Activated CD4-positive, alpha-beta T cell treated with anti-CD3 and anti-CD28 coated beads, Interleukin-2, amount 10 ng/mL, durations not matched to agents 24 days and 14 days (primary cell): ENCODE measurements at places on chromosomes 3 and 15.

GRCh38 chr15:33395846-33396245, 85.1 kb downstream of the RYR3 start:
- H3K4me3 ChIP-seq = no peak overlapping the region
- no peaks in the 10 kb centered on the region for H3K4me1 ChIP-seq
- no peak overlapping the region for H3K27ac ChIP-seq
- DNase-seq = no peak

DNA sequence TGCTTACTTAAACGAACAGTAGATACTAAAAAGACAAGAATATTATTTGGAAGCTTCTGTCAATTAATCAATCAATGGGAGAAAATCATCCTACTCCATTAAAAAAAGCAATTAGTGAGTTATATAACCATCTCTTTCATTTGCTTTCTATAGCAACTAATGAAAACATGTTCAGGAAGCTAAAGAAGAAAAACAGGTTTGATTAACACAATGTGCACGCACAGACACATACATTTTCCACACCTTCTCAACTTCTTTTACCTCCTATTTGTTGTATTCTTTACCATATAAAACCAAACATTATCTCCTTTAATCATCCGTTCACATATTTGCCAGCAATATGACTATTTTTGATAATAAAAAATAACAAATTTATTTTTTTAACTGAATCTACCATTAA, 111.3 kb downstream of the GBE1 start:
- no peak overlapping the region for H3K27ac ChIP-seq
- DNase-seq = no peak
- no peaks in the 10 kb centered on the region for H3K4me1 ChIP-seq
- H3K4me3 ChIP-seq = no peak overlapping the region
- H3K27me3 ChIP-seq = no peaks in the 10 kb centered on the region

DNA sequence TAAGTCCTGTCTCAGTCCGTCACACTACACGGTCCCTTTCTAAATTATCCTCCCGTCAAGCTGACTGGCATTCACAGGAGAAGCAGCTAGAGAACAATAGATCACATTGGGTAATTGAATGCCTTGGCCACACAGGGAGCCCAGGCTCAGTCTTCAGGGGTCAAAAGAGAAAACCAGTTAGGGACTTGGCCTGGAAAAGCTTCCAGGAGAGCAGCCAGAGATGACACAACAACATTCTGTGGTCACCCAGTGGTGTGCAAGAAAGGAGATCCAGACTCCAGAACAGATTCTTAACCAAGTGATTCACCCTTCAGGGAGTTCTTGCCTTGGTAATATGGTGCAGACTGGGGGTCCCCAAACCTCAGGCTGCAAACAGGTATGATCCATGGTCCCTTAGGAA, 15.9 kb downstream of the ARHGAP31 start:
- H3K27me3 ChIP-seq = peaks cover 10% of the 10 kb centered on the region
- H3K27ac ChIP-seq = no peak overlapping the region
- H3K4me3 ChIP-seq = no peak overlapping the region
- peaks cover 10% of the 10 kb centered on the region for H3K36me3 ChIP-seq
- DNase-seq = no peak

DNA sequence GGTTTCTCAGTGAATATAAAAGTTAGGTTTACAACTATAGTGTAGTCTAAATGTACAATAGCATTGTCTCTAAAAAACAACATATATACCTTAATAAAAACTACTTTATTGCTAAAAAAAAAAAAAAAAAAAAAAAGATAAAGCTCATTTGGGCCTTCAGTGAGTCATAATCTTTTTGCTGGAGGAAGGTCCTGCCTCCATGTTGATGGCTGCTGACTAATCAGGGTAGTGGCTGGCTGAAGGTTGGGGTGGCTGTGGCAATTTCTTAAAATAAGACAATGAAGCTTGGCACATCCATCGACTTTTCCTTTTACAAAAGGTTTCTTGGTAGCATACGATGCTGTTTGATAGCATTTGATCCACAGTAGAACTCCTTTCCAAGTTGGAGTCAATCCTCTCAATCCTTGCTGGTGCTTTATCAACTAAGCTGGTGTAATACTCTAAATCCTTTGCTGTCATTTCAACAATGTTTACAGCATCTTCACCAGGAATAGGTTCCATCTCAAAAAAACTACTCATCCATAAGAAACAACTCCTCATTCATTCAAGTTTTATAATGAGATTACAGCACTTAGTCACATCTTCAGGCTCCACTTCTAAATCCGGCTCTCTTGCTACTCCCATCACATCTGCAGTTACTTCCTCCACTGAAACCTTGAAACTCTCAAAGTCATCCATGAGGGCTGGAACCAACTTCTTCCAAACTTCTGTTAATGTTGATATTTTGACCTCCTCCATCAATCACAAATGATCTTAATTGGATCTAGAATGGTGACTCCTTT, 13.3 kb downstream of the ZNF280D start:
- no peak overlapping the region for H3K27ac ChIP-seq
- DNase-seq = no peak
- H3K36me3 ChIP-seq = peaks cover 23% of the 10 kb centered on the region
- H3K4me3 ChIP-seq = no peak overlapping the region
- H3K27me3 ChIP-seq = no peaks in the 10 kb centered on the region
- H3K4me1 ChIP-seq = peaks cover 29% of the 10 kb centered on the region

- H3K4me3 ChIP-seq = peak overlapping the region; percentile 62
- no peak for DNase-seq
- H3K27ac ChIP-seq = peak overlapping the region; percentile 52
- H3K27me3 ChIP-seq = no peaks in the 10 kb centered on the region
- peaks cover 20% of the 10 kb centered on the region for H3K36me3 ChIP-seq
Measured at GRCh38 chr3:136595913-136596697, 156.1 kb downstream of the STAG1 start.

- DNase-seq = no peak
- no peak overlapping the region for H3K4me3 ChIP-seq
- H3K4me1 ChIP-seq = no peaks in the 10 kb centered on the region
- H3K36me3 ChIP-seq = no peaks in the 10 kb centered on the region
- H3K27ac ChIP-seq = no peak overlapping the region
Measured at GRCh38 chr15:92320012-92320699, 73.5 kb upstream of the ST8SIA2 start.

DNA sequence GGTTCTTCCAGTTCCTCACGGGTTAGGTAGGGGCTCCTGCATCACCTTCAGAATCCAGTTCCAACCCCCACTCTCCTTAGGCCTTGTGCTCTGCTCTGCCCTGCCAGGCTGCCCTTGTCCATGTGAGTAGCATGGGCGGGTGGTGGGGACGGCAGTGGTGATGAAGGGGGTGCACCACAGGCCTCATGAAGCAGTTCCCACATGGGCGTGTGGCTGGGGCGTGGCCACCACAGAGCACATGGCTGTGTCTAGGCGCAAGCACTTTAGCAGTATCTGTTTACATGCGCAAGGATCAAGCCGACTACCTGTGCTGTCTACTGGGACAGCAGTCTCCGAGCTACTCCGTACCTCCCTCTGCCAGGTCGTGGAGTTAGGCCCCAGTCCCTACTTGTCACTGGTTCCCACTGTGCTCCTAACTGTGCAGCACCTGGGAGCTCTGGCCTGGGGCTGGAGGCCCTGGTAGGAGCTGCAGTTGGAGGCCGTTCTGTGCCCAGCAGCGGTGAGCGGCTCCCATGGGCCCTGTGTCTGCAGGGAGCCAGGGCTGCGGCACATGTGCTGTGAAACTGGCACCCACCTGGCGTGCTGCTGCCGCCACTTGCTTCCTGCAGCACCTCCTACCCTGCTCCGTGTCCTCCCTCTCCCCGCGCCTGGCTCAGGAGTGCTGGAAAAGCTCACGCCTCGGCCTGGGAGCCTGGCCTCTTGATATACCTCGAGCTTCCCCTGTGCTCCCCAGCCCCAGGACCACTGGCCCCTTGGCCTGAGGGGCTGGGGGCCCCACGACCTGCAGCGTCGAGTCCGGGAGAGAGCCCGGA, 53.5 kb downstream of the PLXNA1 start:
- no peaks in the 10 kb centered on the region for H3K27me3 ChIP-seq
- no peak overlapping the region for H3K4me3 ChIP-seq
- H3K27ac ChIP-seq = no peak overlapping the region
- no peaks in the 10 kb centered on the region for H3K4me1 ChIP-seq
- no peaks in the 10 kb centered on the region for H3K36me3 ChIP-seq
- no peak for DNase-seq

- no peak for DNase-seq
- H3K4me1 ChIP-seq = peaks cover 4% of the 10 kb centered on the region
- H3K27ac ChIP-seq = no peak overlapping the region
- peaks cover 23% of the 10 kb centered on the region for H3K27me3 ChIP-seq
- H3K4me3 ChIP-seq = no peak overlapping the region
Measured at GRCh38 chr3:142861926-142862325, 27.0 kb downstream of the PCOLCE2 start.

- no peaks in the 10 kb centered on the region for H3K27me3 ChIP-seq
- no peak for DNase-seq
- no peak overlapping the region for H3K4me3 ChIP-seq
- H3K4me1 ChIP-seq = no peaks in the 10 kb centered on the region
- no peaks in the 10 kb centered on the region for H3K36me3 ChIP-seq
- no peak overlapping the region for H3K27ac ChIP-seq
Measured at GRCh38 chr3:7978087-7978422, 523.6 kb upstream of the LMCD1 start.

GRCh38 chr3:24336101-24336500, 158.5 kb downstream of the THRB start:
- no peaks in the 10 kb centered on the region for H3K27me3 ChIP-seq
- no peaks in the 10 kb centered on the region for H3K4me1 ChIP-seq
- DNase-seq = no peak
- no peak overlapping the region for H3K4me3 ChIP-seq
- no peak overlapping the region for H3K27ac ChIP-seq

DNA sequence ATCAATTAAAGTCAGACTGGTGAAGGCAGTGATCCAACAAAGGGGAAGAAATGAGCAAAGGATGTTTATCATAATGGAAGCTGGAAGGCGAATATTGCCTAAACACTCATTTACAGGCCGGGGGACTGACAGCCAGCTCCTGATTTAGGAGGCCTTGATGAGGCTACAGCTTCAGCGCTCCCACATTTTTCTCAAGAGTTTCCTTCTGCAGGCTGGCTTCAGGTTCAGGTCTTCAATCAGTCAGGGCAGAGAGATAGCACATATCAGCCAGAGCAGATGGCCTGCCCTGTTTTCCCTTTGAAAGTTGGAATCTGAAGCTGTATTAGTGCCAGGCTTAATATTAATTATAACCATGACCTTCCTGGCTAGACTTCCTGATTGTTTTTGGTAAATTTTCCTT, 218.9 kb downstream of the SV2B start:
- peaks cover 17% of the 10 kb centered on the region for H3K4me1 ChIP-seq
- no peaks in the 10 kb centered on the region for H3K36me3 ChIP-seq
- no peak overlapping the region for H3K4me3 ChIP-seq
- peaks cover 36% of the 10 kb centered on the region for H3K27me3 ChIP-seq

DNA sequence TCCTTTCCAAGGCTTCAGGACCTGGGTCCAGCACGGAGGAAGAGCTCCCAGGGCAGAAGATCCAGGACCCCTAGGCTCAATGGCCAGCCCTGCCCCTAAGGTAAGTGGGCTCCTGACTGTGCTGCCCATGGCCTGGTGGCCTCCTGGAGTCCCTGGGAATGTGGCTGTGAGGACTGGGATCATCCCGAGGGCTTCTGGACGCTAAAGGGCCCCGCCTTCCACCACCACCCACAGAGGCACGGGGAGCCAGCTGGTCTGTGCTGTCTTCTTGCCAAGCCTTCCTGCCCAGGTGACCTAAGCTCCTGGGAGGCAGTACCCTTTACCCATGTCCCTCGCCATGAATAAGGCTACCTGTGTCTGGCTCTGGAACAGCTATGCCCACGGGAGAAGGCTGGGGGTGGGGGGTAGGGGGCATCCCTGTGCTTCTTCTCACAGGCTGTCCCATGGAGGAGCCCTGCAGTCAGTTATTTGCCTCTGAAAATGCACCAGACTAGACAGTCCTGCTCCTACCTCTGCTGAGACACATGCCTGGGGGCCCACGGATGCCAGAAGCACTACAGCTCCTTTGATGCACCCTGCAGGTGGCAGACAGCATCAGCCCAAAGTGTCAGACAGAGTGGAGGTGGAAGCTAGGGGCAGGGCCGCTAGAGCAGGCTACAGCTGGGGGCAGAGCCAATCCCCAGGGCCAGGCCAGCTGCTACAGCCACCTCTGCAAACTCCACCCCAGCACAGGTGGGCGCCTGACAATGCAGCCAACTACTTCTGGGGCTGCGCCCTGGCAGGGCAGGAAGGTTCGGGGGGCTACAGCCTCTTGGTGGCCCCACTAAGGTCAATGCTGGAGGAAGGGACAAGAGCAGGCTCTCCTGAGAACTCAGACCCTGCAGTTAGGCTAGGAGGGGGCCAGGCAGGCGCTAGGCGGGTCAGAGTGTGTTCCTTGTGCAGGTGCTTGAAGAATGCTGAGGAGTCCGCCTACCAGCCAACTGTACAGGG, 90.9 kb downstream of the SEC22A start:
- H3K36me3 ChIP-seq = no peaks in the 10 kb centered on the region
- DNase-seq = no peak
- no peaks in the 10 kb centered on the region for H3K27me3 ChIP-seq
- H3K4me3 ChIP-seq = no peak overlapping the region
- H3K27ac ChIP-seq = no peak overlapping the region

DNA sequence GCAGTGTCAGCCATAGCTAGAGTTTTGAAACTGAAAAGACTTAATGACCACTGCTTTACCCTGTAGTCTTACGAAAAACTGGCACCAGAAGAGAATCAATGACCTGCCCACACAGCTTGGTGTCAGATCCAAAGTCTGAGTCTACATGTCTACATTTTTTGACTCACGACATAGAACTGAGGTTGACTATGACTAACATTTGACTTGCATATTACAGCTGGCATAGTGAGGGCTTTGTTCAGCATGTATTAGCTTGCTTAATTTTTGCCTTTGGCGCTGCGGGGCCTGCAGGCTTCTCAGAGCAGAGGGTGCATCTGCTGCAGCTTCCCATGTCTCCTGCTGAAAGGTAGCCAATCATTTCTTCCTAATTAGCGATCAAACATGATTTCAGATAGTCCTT, 167.0 kb downstream of the EBLN2 start:
- no peak overlapping the region for H3K4me3 ChIP-seq
- DNase-seq = no peak
- H3K27ac ChIP-seq = no peak overlapping the region
- no peaks in the 10 kb centered on the region for H3K36me3 ChIP-seq
- H3K4me1 ChIP-seq = no peaks in the 10 kb centered on the region

- H3K4me3 ChIP-seq = no peak overlapping the region
- H3K27ac ChIP-seq = no peak overlapping the region
- DNase-seq = no peak
- no peaks in the 10 kb centered on the region for H3K4me1 ChIP-seq
- no peaks in the 10 kb centered on the region for H3K36me3 ChIP-seq
Measured at GRCh38 chr15:39667382-39668127, 86.7 kb downstream of the THBS1 start.

DNA sequence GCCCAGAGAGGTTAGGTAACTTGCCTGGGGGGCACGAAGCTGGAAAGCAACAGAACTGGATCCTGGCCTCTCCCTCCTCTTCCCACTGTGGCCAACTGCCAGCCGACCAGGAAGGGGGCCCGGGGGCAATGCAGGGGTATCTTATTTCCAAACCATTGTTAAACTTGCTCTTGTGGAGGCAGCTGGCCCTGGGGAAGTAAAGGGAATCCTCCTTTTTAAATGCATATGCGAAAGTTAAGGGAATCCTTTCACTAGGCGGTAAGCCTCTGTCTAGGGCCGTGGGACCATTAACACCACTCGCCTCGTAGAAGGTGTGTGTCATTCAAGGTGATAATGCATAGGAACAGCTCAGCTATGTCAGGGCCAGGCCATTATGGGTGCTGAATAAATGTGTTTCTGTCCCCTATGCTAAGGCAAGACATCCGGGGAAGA, 68.6 kb downstream of the ST6GAL1 start:
- H3K4me1 ChIP-seq = peaks cover 45% of the 10 kb centered on the region
- no peak overlapping the region for H3K27ac ChIP-seq
- no peak for DNase-seq
- no peaks in the 10 kb centered on the region for H3K27me3 ChIP-seq

GRCh38 chr15:84950570-84951111, 31.0 kb upstream of the PDE8A start:
- H3K27ac ChIP-seq = no peak overlapping the region
- no peak for DNase-seq
- H3K27me3 ChIP-seq = peaks cover 22% of the 10 kb centered on the region
- H3K4me3 ChIP-seq = no peak overlapping the region
- H3K4me1 ChIP-seq = no peaks in the 10 kb centered on the region
